Activated CD4-positive, alpha-beta T cell treated with anti-CD3 and anti-CD28 coated beads, Interleukin-2, amount 50 U/mL, for 48 hours (primary cell): ENCODE measurements at places on chromosomes 7 and 10.

GRCh38 chr7:115023219-115023618 lies 101.3 kb downstream of the MDFIC start:
- no peak for DNase-seq

GRCh38 chr10:48231178-48231577 lies 43.3 kb downstream of the FRMPD2 start:
- DNase-seq = no peak

GRCh38 chr7:39621261-39621660 lies 2.1 kb upstream of the RALA start:
- DNase-seq = no peak

DNA sequence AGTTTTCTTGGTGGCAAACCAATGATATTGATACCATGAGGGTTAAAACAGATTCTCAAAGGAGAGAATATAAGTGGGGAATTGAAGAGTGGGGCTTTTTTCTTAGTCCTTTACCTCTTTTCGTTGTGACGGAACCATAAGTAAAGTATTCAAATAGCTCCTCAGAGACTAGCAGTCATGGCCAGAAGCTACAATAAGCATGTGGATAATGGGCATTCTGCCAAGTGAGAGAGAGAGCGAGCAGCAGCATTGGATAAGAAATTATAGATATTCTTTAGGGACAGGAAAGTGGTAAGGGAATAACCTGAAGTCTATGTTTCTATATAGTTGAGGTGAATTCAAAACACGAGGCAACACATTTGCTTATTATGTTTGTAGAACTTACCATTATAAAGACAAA lies 235.1 kb downstream of the SEMA3E start:
- DNase-seq = no peak

DNA sequence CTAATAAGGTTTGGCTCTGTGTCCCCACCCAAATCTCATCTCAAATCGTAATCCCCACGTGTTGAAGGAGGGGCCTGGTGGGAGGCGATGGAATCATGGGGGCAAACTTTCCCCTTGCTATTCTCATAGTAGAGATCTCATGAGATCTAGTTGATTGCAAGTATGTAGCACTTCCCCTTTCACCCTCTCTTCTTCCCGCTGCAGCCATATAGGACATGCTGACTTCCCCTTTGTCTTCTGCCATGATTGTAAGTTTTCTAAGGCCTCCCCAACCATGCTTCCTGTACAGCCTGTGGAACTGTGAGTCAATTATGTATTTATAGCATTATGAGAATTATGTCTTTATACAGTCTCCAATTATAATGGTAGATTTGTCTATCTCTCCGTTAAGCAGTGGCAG lies 594.5 kb downstream of the ACTR3B start:
- no peak for DNase-seq

DNA sequence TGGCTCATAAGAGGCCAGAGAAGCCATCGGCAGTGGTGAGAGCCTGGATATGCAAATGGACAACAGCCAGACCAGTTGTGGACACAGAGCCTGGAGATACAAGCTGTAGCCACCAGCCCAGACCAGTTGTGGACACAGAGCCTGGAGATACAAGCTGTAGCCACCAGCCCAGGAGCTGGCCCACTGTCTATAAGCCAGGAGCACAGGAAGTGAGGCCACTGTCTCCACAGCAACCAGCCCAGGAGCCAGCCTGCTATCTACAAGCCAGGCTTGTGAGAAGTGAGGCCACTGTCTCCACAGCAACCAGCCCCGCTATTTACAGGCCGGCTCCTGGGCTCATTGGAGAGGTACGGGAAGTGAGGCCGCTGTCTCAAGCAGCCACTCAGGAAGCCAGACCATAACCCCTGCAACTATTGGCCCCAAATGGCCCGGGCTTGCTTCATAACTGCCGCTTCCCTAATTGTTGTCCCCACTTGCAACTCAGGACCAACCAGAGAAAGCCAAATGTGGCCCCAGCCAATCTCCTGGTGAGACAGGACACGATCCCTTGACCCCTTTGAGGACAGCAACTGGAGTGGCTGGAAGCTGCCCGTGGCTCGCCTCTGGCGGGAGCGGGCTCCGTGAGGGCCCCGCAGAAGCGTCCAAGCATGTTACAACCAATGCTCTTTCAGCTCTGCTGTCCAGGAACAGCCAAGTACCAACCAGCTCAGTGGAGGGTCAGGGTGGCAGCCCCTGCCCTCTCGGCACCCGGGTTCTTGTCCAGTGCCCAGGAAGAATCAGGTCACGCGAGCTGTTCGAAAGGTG lies 44.1 kb upstream of the CNPY1 start:
- DNase-seq = no peak

- DNase-seq = no peak
These were observed 19.0 kb upstream of the CPN1 start for GRCh38 chr10:100100651-100101184.

DNA sequence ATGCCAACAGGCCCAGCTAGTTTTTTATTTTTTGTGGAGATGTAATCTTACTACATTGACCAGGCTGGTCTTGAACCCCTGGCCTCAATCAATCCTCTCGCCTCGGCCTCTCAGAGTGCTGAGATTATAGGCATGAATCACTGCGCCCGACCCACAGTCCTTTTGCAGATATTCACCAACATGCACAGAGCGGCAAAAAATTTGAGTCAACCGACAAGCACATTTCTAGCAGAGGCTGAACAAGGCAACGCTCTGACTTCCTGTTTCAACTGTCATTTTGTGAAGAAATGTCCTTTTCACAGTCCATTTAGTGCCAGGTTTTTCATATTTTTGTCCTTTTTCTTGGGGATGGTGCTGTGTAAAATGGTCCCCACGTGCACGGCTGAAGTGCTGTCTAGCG lies 71.1 kb upstream of the KAT6B start:
- no peak for DNase-seq

GRCh38 chr10:31171402-31172083 lies 139.9 kb upstream of the ZNF438 start:
- no peak for DNase-seq

DNA sequence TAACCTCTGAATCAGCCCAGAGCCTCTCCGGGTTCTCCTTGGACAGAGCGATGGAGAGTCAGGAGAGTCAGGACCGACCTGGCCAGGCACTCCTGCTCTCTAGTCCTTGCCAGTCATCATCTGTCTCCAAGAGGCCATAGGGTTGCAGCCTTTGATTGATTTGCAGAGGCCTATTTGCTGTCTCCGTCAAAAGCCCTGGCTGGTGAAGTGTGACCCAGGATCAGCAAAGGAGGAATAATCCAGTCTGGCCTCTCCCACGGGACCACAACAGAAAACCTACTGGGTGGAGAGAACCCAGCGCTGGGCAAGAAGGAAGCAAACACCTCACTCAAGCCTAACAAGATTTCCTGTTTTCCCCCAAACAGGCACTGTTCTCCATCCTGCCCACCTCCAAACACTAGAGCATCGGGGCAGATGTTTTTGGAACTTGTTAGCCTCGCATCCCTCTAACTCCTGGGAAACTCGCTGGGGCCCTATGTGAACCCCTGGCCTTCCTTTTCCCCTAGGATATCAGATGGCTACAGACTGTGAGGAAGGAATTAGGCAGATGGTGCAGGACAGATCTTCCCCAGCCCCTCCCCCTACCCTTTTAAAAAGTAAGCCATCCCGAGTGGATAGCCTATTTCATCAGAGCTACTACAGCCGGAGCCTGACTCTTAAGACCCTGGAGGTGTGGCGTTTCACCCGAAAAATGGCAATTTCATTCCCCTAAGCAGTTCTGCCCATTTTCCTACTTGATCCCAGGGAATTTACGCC lies 54.3 kb downstream of the PODXL start:
- DNase-seq = no peak

DNA sequence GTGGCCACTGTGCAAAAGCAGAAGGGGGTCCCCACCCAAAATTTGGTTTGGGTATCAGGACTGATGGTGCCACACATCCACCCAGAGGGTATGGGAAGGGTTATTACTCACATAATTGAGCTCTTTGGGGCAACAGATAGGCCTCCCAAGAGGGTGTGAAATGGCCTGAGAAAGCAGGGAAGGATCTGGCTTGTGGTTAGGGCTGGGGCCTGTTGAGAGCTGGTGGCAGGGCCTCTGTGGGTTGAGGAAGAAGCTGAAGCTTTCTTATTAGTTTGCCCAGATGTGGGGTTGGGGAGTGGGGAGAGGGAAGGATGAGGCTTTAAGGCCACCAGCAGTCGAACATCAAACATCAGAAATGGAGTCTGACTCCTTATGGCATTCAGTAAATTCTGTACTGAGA lies 18.3 kb upstream of the MKI67 start:
- DNase-seq = no peak

DNA sequence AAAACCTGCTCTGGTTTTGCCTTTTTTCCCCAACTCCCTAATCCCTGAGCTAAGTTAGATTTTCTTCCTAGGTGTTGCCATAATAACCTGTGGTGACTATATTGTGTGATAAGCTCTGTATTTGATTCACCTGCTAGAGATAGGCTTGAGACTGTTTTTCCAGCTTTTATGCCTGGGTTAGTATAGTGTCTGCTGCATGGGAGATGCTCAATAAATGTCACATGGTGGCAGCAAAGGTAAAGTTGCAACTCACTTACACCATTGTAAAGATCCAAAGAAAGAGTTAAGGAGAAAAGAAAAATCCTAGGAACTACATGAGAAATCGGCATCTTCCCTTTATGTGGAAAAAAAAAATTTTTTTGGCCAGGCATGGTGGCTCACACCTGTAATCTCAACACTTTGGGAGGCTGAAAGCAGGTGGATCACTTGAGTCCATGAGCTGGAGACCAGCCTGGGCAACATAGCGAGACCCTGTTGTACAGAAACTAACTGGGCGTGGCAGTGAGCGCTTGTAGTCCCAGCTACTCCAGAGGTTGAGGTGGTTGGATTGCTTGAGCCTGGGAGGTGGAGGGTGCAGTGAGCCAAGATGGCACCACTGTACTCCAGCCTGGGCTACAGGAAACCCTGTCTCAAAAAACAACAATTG lies 3.7 kb downstream of the CCNJ start:
- DNase-seq = no peak
